Esophagus muscularis mucosa (tissue), 4 donors: ENCODE measurements at places on chromosomes 1 and 21. TPM values are rescaled to one million over a fixed set of nuclear protein-coding genes. Genes with fewer than 3 reads are reported as not detected.

DNA sequence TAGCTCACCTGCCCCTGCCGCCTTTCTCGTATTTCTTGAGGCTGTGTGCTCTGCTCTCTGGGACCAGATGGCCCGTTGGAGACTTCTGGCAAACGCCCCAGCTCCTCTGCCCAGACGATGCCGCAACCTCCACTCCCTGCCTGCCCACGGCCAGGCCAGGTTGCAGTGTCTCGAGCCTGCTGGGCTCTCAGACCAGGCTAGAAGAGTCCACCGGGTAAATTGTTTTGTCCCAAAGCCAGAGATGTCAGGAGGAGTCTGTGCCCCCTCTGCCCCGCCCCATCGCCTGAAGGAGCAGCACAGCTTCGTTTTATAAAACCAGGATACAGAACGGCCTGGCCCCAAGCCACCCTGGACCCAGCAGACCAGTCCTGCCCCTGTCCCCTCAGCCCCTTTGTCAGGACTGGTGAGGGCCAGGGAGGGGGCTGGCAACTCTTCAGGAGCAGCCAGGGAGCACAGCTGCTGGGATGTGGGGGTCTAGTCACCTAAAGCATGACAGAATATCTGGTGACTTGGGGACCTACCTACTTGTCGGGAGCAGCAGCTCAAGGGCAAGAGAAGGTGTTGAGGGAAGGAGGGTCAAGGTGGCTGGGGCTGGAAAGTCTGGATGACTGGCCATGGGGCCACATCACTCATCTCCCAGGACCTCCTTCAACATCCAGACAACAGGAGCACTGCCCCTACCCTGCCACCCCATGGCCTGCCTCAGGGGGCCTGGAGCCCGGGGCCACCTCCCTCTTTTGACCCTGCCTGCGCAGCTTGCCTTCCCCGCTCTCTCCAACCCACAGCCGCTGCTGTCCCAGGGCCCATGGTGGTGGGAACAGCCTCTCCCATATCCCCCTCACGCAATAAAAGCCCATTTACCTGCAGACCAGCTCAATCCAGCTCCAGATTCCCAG is 33.9 kb upstream of the LBR start:
- H3K36me3 ChIP-seq, result no peaks in the 10 kb centered on the region
- H3K4me3 ChIP-seq, result no peak overlapping the region
- no peak for DNase-seq
- no peaks in the 10 kb centered on the region for H3K27me3 ChIP-seq
- H3K27ac ChIP-seq, result peak overlapping the region; percentile 81
- H3K4me1 ChIP-seq, result peaks cover 58% of the 10 kb centered on the region

- no peaks in the 10 kb centered on the region for H3K27me3 ChIP-seq
- H3K36me3 ChIP-seq, result no peaks in the 10 kb centered on the region
- H3K27ac ChIP-seq, result no peak overlapping the region
Observed at GRCh38 chr1:57133686-57134085, 167.9 kb upstream of the C8B start.

GRCh38 chr1:206953126-206953525 is 6.9 kb upstream of the PIGR start:
- no peak for DNase-seq
- H3K4me1 ChIP-seq, result no peaks in the 10 kb centered on the region
- no peak overlapping the region for H3K27ac ChIP-seq

C1orf185 gene
- total RNA-seq, result not detected

DNA sequence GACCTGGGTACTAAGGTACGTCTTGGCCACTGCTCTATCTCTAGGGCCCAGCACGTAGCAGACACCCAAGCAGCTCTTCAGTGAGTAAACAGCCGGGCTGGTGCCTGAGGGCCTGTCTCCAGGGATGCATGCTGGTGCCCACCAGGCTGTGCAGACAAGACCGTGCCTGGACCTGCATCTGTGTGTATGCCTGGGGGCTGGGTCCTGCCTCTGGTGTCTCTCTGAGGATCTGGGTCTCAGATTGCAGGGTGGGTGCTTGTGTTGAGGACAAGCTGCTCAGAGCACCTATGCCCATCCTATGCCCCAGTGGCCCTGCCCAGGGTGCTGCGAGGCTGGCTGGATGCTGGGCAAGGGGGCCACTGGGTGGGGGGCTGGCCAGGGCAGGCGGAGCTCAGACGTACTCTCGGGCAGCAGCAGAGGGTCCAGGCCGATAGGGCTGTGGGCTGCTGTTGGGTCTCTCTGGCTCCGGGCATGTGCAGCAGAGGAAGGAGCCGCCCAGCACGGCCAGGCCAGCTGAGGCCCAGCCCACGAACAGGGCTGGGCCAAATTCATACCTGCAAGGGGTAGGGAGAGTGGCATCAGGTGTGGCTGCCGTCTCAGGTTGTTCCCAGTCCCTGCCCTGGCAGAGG is 4.4 kb downstream of the CLDN19 start:
- no peaks in the 10 kb centered on the region for H3K4me1 ChIP-seq
- H3K36me3 ChIP-seq, result no peaks in the 10 kb centered on the region
- peak; percentile 72 for DNase-seq
- no peak overlapping the region for H3K27ac ChIP-seq

- no peak for DNase-seq
- no peaks in the 10 kb centered on the region for H3K36me3 ChIP-seq
- peaks cover 15% of the 10 kb centered on the region for H3K27me3 ChIP-seq
- H3K4me1 ChIP-seq, result no peaks in the 10 kb centered on the region
- H3K4me3 ChIP-seq, result no peak overlapping the region
Observed at GRCh38 chr1:233442026-233442780, 114.7 kb downstream of the MAP3K21 start.

- DNase-seq, result no peak
- H3K36me3 ChIP-seq, result no peaks in the 10 kb centered on the region
- peaks cover 51% of the 10 kb centered on the region for H3K4me1 ChIP-seq
- H3K27me3 ChIP-seq, result no peaks in the 10 kb centered on the region
Observed at GRCh38 chr1:1274931-1275431, 1.3 kb upstream of the UBE2J2 start.

- no peak overlapping the region for H3K27ac ChIP-seq
- H3K4me3 ChIP-seq, result no peak overlapping the region
- no peaks in the 10 kb centered on the region for H3K27me3 ChIP-seq
- DNase-seq, result no peak
Observed at GRCh38 chr1:44437107-44437716, 32.2 kb downstream of the RNF220 start.

DNA sequence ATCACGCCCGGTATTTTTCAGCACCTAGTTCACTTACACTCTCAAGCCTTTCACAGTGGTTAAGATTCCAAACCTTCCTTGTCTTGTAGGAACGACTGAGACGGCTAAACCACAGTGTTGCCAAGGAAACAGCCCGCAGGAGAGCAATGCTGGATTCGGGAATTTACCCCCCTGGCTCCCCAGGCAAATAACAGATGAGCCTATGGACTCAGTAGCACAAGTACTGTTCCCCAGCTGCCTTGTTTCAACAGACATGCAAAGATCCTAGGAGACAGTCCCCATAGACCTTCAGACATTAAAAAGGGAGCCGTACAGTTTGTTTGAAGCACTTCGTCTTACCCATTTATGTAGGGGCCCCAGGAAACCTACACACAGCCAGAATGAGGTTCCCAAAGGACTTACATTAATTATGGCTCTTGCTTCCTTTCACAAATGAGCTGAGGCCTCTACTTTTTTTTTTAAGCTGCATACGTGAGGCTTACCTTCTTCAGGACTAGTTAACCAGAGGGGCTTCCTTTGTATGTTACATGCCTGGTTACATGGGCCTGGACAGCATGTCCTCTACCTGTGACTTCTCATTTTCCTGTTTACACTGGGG is 2.7 kb downstream of the SNAPIN start:
- H3K4me1 ChIP-seq, result peaks cover 19% of the 10 kb centered on the region
- H3K27me3 ChIP-seq, result no peaks in the 10 kb centered on the region
- H3K4me3 ChIP-seq, result no peak overlapping the region
- peaks cover 43% of the 10 kb centered on the region for H3K36me3 ChIP-seq
- no peak overlapping the region for H3K27ac ChIP-seq

- H3K27me3 ChIP-seq, result peaks cover 61% of the 10 kb centered on the region
- no peaks in the 10 kb centered on the region for H3K36me3 ChIP-seq
- no peak for DNase-seq
Observed at GRCh38 chr1:29650041-29650400, 413.7 kb downstream of the PTPRU start.

DNA sequence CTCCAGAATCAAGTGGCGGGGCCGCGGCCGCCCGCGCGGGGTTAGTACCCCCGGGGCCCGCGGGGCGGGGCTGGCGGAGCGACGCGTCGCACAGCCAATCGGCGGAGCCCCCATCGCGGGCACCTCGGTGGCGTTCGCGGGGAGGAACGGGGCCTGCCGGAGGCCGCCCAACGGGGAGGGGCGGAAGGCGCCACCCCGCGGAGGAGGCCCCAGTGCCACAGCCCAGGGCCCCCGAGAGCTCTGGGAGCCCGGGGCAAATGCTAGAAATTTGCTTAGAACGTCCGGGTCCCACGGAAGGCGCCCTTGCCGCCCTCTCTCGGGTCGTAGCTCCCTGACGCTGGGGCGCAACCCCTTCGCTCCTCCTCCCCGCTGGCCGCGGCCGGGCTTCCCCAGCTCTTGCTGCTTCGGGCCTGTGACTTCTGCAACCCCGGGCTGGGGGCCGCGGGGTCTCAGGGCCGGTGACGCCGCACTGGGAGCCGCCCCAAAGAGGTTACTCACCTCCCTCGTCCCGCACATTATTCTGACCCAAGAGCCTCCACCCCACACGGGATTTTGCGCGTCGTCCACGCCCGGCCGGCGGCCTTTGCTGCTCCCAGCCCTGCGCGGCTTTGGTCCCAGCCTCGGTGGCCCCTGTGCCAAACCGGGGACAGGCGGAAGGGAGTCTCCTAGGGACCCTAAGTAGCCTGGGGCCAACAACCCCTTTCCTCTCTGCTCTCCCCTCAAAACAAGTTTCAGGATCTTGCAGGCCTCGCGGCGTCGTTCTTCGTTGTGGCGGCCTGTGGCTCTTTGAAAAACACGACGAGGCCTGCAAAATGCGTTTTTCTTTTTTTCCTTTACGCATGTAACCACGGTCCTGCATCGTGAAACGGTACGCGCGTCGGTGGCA is at the start of gene RUNX3:
TSS of gene RUNX3 (minus strand) at position 17 of the 886 bp plus-strand sequence. CDS start 408 bp downstream, outside the sequence.
- H3K27ac ChIP-seq, result peak within 1 kb of the TSS; percentile 56
- peaks cover 44% of the 10 kb centered on the region for H3K4me1 ChIP-seq
- peak within 1 kb of the TSS; percentile 44 for H3K4me3 ChIP-seq
- no peaks in the 10 kb centered on the region for H3K36me3 ChIP-seq
- peaks cover 80% of the 10 kb centered on the region for H3K27me3 ChIP-seq

- no peaks in the 10 kb centered on the region for H3K27me3 ChIP-seq
- H3K36me3 ChIP-seq, result no peaks in the 10 kb centered on the region
- no peak for DNase-seq
Observed at GRCh38 chr1:37718181-37718900, 26.0 kb downstream of the CDCA8 start.

TIE1 gene
- total RNA-seq, result 16.2 TPM

DNA sequence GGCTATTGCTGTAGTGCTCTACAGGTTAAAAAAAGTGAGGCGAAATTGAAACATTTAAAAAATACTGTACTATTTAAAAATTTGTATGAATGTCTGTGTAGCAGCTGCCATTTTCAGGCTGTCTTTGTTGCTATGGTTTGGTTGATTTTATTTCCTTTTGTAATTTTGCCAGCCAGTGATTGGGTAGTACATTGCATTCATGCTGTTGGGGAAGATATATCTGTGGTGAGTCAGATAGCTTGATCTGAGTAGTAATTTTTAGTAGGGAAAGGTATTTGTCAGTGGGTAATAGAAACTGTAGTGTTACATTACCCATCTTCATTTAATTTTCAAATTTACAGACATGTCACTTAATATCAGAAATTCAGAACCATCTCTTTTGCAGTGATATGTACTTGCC is 15.0 kb downstream of the NFIA start:
- H3K4me1 ChIP-seq, result peaks cover 96% of the 10 kb centered on the region
- no peaks in the 10 kb centered on the region for H3K36me3 ChIP-seq
- H3K27me3 ChIP-seq, result no peaks in the 10 kb centered on the region
- H3K4me3 ChIP-seq, result no peak overlapping the region

GRCh38 chr1:184889166-184889565 is 85.1 kb downstream of the NIBAN1 start:
- DNase-seq, result no peak
- peak overlapping the region; percentile 80 for H3K27ac ChIP-seq
- H3K4me1 ChIP-seq, result peaks cover 86% of the 10 kb centered on the region
- no peaks in the 10 kb centered on the region for H3K27me3 ChIP-seq

- DNase-seq, result no peak
- H3K36me3 ChIP-seq, result no peaks in the 10 kb centered on the region
- H3K27ac ChIP-seq, result no peak overlapping the region
- no peak overlapping the region for H3K4me3 ChIP-seq
- H3K27me3 ChIP-seq, result no peaks in the 10 kb centered on the region
- H3K4me1 ChIP-seq, result no peaks in the 10 kb centered on the region
Observed at GRCh38 chr1:91226741-91227140, 177.9 kb downstream of the HFM1 start.

DNA sequence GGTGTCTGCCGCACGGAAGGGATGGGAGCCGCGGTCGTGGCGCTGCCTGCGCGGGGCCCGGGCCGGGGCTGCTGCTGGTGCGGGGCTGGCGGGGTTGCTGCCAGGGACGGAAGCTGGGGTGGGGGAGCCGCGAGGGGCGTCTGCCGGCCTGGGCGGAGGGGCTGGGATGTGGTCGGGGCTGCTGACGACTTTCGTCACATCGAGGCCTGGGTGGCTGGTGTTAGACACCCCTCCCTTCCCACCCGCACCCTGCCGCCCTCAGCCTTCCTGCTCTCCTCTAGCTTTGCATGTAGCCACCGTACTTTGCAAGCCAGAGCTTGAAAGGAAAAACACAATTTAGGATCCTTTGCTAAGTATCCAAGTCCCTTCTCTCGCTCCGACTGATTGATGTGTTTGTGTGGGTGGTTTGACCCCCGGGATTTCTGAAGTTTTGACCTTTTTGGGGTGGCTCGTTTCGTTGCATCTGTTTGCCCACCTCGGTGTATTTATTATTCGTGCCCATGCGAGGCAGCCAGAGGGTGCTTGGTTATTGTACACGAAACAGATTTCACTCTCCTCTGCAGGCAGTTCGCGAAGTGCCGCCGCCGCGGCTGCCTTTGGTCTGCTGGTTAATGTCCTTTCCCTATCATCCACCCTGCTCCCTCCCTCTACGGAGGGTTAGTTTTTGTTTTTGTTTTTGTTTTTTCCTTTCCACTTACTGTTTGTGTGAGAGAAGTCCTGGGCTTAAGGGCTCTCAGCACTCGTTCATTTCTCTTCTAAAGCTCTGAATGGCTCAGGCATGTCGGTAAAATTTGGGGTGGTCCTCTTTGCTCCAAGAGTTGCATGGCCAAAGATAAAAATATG is 868 bp downstream of the C1orf21 start:
- peak overlapping the region; percentile 92 for H3K27ac ChIP-seq
- peak overlapping the region; percentile 96 for H3K4me3 ChIP-seq
- H3K36me3 ChIP-seq, result no peaks in the 10 kb centered on the region
- H3K27me3 ChIP-seq, result no peaks in the 10 kb centered on the region
- peaks cover 50% of the 10 kb centered on the region for H3K4me1 ChIP-seq

GRCh38 chr21:36261459-36261858 is 58.5 kb upstream of the MORC3 start:
- H3K27ac ChIP-seq, result no peak overlapping the region
- H3K27me3 ChIP-seq, result no peaks in the 10 kb centered on the region
- no peak for DNase-seq
- peaks cover 6% of the 10 kb centered on the region for H3K4me1 ChIP-seq

- DNase-seq, result peak; percentile 62
- no peak overlapping the region for H3K27ac ChIP-seq
- H3K27me3 ChIP-seq, result no peaks in the 10 kb centered on the region
- H3K36me3 ChIP-seq, result no peaks in the 10 kb centered on the region
- H3K4me3 ChIP-seq, result no peak overlapping the region
Observed at GRCh38 chr1:59098655-59099054, 198.2 kb upstream of the FGGY start.

RASAL2 gene
- 11.6 TPM for total RNA-seq

- H3K27ac ChIP-seq, result no peak overlapping the region
- H3K27me3 ChIP-seq, result no peaks in the 10 kb centered on the region
- H3K4me3 ChIP-seq, result no peak overlapping the region
- H3K4me1 ChIP-seq, result no peaks in the 10 kb centered on the region
- H3K36me3 ChIP-seq, result no peaks in the 10 kb centered on the region
Observed at GRCh38 chr1:187517546-187517945, 688.8 kb downstream of the PLA2G4A start.
